Foreskin melanocyte (primary cell): ENCODE measurements at places on chromosomes 11 and 22.
A peak's percentile ranks its signal among the peaks of the same experiment; 100 is the strongest.

GRCh38 chr11:117387992-117388755 is 60.5 kb downstream of the CEP164 start:
- no peak for DNase-seq

DNA sequence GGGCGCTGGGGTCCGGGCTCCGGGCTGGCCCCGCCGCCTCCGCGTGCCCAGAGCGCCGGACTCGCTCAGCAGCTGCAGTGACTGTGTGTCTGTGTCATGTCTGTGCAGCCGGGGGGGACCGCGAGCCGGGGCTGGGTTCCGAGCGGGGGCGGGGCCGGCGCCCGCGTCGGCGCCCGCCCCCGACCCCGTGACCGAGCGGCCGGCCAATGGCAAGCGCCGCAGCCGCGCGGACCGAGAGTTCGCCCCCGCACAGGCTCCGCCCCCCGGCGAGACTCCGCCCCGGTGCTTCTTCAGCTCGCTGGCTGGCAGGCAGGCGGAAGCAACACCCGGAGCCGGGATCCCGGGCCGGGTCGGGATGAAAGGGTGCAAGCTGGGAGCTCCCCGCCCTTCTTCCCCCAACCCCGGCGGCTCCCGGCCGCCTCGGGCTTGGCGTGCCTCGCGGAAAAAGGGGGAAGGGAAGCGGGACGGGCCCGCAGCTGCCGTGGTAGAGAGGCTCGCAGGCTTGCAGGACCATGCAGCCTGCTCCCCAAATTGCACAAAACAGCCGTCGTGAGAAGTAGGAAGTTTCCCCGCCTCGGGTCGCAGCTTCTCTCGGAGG is 750 bp upstream of the LARGE1 start:
- peak; percentile 92 for DNase-seq

DNA sequence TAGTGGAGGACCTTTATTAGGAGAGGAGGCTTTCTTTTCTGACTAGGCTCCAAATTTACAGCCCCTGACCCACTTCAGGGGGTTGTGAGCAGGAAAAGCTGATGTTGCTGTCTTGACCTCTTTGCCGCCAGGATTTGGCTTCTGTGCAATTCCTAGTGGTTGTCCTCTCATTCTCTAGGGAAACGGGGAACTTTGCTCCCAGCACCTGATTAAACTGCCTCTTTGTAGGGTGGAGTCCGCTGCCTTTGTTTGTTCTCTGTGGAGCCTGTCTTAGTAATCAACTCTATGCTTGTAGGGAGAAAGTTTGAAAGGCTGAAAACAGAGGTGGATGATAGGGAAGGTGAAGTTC is 16.3 kb downstream of the CTNND1 start:
- no peak for DNase-seq

- DNase-seq: no peak
Measured at GRCh38 chr11:833849-834311, 1.1 kb downstream of the CD151 start.

- no peak for DNase-seq
Measured at GRCh38 chr11:65355776-65356393, 1.3 kb downstream of the TIGD3 start.

DNA sequence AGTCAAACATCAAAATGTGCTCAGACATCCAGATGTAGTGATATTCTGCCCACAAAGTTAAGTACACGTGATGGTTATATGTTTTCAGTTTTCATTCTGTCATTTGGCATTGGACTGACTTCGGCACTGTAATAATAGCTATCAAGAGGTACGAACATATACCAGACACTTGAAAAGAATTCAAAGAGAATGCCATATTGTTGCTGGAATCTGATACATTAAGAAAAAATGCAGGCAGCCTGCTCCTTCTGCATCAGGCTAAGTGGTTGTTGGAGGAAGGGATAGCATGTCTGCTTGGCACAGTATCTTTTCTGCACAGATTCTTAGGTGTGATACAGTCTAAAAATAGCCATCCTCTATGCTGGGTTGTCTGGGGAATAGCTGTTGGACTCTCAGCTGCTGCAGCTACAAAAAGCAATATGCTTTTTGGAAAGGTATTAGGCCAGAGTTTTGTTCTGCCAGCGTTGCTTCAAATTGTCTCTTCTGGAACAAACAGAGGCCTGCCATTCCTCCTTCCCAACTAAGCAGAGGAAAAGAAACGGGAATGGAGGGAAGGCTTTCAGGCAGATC is 892.6 kb downstream of the TBC1D22A start:
- no peak for DNase-seq

DNA sequence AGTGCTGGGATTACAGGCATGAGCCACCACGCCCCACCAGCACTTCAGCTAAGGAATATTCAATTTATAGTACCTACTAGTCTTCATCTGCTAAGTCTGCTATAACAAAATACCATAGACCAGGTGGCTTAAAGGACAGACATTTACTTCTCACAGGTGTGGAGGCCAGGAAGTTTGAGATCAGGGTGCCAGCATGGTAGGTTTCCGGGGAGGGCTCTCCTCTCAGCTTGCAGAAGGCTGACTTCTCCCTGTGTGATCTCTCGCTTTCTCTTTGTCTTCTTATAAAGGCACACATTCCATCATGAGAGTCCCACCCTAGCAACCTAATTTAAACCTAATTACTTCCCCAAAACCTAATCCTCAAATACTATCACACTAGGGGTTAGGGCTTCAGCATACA is 433.0 kb downstream of the INSC start:
- no peak for DNase-seq

DNA sequence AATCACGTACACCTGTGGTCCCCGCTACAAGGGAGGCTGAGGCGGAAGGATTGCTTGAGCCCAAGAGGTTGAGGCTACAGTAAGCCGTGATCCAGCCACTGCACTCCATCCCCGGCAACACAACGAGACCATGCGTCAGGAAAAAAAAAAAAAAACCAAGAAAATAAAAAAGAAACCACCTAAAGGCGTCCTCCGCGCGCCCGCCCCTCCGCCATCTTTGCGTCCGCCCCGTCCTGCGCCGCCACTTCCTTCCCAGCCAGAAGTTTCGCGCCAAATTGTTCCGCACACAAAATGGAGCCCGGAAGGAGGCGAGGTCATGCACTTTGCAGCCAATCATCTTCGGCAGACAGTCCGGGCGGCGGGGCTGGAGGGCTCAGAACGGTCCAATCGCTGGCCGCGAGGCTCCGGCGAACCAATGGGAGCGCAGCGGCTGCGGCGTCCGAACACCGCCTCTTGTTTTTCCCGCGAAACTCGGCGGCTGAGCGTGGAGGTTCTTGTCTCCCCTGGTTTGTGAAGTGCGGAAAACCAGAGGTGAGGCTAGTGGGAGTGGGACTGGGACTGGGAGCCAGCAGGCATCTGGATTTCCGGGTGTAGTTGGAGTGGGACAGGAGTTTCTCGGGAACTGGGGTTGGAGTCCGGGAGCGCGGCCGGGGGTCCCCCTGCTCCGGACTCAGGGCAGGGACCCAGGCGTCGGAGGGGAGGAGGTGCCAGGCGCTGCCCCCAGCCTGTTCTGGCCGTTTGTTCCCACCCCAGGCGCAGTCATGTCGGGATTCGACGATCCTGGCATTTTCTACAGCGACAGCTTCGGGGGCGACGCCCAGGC is at the start of gene MCM5:
Gene MCM5 (plus strand): TSS at position 463 of the 823 bp plus-strand sequence. CDS start 299 bp downstream, at position 762.
- peak; percentile 96 for DNase-seq

- DNase-seq: no peak
Measured at GRCh38 chr11:61960532-61960931, 6.9 kb downstream of the FTH1 start.

DNA sequence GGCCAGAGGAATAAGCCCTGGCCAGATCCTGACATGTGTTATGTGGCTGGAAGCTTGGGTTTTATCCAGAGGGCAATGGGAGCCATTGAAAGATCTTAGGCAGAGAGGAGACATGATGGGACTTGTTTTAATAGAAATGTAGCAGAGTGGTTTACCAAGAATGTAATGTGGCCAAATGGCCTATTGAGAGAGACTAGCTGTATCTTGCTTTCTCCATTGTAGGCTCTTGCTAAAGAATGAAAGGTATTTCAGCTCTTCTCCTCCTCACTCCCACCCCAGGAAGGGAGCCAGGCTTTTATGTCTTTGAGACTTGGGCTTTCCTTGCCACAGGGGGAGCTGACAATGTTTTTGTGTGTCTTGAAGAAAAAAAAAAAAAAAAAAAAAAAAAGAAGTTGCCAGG is 82.3 kb downstream of the TRIM29 start:
- DNase-seq: peak; percentile 11

GRCh38 chr11:119491753-119492510 is 69.0 kb upstream of the THY1 start:
- no peak for DNase-seq

DNA sequence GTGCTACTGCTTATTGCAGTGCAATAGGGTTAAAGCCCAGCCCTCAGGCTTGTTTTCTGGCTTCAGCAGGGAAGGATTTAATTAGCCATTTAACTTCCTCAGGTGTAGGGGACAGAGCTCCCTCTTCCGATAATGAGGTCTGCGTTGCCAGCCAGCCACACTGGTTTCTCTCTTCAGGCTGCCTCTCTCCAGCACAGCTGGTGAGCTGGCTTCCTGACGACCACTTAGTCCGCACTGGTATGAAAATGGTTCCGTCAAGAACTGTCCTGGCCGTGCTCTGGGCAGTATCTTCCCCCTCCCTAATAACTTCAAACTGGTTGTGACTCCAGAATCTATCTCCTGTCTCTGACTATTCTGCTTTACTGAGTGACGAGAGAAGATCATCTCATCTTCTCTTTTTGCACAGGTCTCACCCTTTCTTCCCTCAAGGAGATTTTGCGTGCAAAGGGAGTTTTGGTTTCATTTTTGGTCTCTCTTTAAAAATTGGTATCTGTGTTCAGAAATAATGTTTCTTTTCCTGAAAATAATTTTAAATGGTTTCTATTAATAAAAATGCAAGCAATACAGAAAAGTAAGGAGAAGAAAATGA is 49.2 kb downstream of the CNTN5 start:
- no peak for DNase-seq

DNA sequence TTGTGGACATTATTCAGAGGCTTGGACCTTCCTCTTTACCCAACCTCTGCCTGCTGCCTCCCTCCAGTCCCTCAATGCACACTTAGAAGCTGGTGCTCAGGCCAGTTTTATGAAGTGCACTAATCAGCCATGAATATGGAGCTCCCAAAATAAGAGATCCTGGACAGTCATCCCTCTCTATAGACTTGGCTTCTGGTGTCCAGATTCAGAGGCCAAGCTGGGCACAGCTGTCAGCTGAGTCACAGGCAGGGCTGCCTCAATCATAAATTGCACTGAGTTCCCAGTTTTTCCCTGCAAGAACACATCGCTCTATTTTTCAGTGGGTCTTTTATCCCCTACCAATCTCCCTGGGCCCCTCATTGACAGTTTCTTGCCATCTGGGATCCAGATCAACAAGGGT is 161.7 kb upstream of the CADM1 start:
- DNase-seq: no peak

- no peak for DNase-seq
Measured at GRCh38 chr22:36860821-36861659, at the start of gene NCF4. Gene NCF4, plus strand, starts transcription at chr22:36861006. Its CDS starts 166 bp downstream, at chr22:36861172.

GRCh38 chr11:23090659-23091058 is 230.4 kb upstream of the CCDC179 start:
- no peak for DNase-seq

DNA sequence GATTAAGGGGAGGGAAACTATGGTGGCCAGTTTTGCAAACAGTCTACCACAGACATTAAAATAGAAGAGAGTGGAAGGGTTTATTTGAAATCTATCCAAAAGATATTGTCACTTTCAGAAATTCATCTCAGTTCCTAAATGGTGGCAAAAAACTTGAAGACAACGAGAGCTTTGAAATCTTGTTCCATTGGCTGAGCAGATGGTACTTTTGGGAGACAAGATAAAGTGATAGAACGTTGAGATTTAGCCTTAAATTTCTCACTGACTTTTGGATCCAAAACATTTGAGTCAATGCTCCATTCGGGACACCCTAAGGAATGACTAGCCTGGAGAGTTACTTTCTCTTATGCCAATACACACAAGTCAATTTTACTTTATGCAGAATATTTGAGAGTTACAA is 319.1 kb upstream of the LARGE1 start:
- no peak for DNase-seq

GRCh38 chr11:67054346-67054835 is 2.3 kb upstream of the RHOD start:
- no peak for DNase-seq

DNA sequence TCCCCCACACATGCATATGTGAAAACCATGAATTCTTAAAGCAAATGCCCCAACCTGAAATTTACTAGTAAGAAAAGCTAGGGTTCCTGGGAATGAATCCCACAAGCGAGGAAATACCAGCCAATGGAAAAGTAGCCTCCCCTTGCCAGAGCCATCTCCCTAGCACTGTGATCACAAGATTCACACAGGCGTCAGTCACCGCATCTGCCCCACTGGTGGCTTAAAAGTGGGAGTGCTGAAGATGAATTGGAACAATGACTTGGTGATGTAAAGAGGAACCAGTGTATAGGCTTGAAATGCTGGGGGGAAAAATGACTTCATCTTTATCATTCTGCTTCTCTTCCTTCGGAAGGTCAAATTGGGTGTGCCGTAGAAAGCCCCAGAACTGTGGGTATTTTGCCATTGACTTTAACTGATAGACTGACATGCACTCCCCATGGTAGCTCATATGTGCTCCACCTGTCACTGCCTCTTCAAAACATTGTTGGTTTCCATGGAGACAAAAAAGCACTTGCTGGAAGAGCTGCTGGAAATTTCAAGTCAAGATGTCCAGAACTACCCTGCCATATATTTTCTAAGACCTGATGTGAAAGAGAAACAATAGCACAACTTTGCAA is 19.2 kb upstream of the ASPHD2 start:
- no peak for DNase-seq

- DNase-seq: no peak
Measured at GRCh38 chr11:60710482-60710881, 11.1 kb downstream of the MS4A8 start.

DNA sequence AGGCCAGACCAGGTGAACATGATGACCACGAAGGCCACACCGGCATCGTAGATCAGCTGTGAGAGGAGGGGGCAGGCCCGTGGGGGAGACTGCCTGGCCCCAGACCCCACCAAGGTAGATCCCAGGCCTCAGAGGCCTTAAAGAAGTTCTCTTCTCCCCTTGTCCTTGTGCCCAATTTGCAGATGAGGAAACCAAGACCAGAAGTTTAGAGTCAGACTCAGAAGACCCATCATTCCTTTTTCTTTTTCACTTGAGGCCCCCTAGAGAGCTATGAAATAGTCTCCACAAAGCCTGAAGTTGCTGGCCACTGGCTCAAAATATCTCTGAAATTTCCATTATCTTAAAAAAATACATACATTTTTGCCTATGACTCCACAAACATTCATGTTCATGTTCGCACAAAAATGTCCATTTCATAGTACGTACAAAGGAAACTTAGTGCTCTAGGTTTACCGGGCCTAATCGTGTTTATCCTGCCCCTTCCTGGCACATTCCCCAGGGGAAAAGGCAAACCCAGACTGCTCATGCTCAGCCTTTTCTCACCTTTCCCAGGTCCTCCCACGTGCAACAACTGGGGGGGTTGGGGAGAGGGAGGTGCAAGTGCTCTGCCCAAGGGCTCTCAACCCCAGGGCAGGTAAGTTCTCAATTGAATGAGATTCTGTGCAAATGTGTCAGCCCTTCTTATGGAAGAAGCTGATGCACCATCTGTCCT is 19.2 kb downstream of the SLC43A1 start:
- DNase-seq: no peak

- no peak for DNase-seq
Measured at GRCh38 chr11:116192509-116193210, 580.1 kb downstream of the BUD13 start.
